Naive thymus-derived CD8-positive, alpha-beta T cell (primary cell): ENCODE measurements at places on chromosomes 5 and 9. TPM values are rescaled to one million over a fixed set of nuclear protein-coding genes. Genes with fewer than 3 reads are reported as not detected.

MORN5 gene
- polyA plus RNA-seq, result not detected

DNA sequence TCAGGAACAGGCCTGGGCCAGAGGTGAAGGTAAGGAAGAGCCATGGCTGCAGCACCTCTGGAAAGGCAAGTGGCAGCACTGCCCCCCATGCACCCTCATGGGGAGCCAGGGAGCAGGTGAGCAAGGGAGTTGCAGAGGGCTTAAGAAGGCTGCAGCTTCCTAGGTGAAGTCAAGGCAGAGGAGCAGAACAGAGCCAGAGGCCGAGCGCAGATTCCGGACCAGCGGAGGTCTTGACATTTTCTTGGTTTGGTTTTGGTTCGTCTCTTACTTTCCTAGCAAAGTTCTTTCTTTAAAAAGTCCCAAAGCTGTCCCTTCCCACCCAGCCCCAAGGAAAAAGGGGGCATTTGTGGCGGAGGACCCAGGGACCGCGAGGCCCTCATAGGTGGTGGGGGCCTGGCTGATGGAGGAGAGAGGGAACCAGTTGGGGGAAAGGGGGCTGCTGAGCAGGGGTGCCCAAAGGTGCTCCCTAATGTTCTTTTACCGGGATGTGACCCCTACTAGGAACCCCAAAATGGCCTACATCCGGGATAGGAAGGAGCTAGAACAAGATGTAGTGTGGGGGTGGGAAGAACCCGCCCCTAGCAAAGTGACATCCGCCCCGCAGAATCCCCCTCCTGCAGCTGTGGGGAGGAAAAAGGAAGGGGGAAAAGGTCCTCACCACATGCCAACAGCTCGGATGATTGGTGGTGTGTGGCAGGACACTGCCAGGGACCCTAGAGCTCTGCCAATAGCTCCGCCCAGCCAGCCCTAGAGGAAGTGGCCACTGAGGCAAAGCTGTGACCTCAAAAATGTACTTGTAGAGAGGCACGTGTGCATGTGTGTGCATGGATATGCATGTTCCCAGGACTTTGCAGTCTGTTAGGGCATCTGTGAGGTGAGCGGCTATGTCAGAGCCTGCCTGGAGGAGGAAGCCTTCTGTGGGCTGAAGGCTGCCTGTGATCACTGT lies 914 bp upstream of the CD72 start:
- H3K27me3 ChIP-seq, result no peaks in the 10 kb centered on the region
- peak overlapping the region; percentile 92 for H3K27ac ChIP-seq
- no peaks in the 10 kb centered on the region for H3K36me3 ChIP-seq
- peaks cover 45% of the 10 kb centered on the region for H3K4me1 ChIP-seq

SLC45A2 gene
- polyA plus RNA-seq, result not detected

OR1Q1 gene
- not detected for polyA plus RNA-seq

DNA sequence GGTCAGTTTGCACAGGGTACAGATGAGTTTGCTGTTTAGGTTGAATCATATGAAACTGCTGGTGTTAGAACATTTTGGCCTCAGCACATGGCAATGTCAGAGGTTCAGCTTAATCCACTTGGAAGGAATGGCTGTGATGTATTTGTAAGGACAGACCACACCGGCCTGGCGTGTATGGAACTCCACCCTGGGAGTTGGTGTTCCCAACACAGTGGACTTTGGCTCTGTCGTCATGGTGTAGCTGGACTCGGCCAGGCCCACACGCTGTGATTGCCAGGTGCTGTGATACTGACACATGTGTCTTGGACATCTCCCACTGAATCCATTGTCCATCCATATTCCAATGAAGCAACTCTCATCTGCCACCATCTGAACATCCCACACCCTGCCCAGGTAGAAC lies 90.3 kb downstream of the ZNF618 start:
- no peaks in the 10 kb centered on the region for H3K27me3 ChIP-seq
- H3K36me3 ChIP-seq, result no peaks in the 10 kb centered on the region
- H3K4me1 ChIP-seq, result no peaks in the 10 kb centered on the region
- no peak overlapping the region for H3K4me3 ChIP-seq
